ENCODE measurements at places on chromosomes 1 and 21.

- no peak for DNase-seq
Observed at GRCh38 chr1:168031198-168031597, 94.3 kb upstream of the MPC2 start.

GRCh38 chr1:8294170-8294697, 23.7 kb upstream of the SLC45A1 start:
- DNase-seq, result no peak

DNA sequence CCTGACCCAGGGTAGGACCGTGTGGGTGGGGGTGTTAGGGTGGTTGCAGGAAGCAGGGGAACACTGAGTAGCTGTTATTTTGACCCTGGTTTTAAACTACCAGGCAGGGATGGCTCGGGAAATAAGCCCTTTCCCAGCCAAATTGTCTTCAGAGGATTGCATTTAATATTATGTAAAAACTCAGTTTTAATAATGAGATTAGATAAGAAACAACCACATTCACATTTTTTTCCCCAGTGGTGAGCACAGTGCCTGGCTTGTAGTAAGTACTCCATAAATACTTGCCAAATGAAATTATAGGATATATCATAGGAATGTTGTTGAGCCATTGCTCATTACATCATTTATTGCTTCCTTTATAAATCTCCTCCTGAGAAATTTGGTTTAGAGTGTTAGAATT, 3.1 kb upstream of the ACP6 start:
- DNase-seq, result no peak

DNA sequence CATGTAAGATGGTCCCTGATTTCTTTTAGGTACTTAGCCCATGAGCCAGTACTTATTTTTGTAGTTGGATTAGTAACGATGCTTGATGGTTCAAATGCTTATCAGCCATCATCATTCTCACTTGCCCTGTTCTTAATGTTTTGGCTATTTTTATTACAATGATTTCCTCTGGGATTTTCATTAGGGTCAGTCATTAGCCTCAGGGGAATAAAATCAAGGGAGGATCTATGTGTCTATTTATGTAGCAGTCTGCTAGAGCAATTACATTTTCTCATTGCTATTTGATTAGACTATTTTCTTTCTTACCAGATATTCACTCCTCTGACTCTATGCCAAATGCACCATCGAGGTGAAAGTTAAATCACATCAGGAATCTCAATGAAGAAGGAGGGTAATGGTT, 10.9 kb upstream of the CCT8 start:
- DNase-seq, result no peak

GRCh38 chr21:33587792-33588484, 546 bp downstream of the DONSON start:
- no peak for DNase-seq

DNA sequence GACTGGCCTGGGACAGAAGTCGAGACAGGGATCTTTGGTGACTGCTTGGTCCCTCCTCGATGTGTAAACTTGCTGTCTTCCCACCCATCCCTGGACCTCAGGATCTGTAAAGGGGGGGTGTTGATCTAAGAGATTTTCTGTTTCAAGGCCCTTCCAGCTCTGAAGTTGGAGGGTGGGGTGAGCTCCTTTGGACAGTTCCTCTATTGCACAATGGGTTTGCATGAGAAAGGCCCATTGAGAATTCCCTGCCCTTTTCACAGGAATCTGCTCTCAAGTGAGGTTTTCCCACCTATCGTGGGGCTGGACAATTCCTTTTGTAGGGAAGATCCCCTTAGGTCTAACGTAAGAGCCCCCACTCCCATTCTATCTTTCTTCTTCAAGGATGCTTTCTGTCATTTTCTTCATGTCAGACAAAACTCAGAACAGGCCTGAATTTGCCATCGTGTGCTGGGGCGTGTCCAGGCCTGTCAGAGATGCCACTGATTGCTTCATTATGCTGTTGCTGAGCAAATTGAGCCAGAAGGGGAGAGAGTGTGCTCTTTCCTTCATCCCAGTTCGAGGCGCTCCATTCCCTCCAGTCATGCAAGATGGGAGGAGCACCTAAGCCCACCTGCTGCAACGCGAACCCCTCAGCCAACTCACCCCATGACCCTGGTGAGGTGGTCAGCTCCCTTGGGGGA, 149.9 kb upstream of the IGSF21 start:
- DNase-seq, result no peak
